ENCODE measurements at places on chromosomes 3 and 15.

- no peak for DNase-seq
These were observed 2.2 kb upstream of the CD47 start for GRCh38 chr3:108093021-108093420.

GRCh38 chr3:20074226-20075063 is 34.2 kb downstream of the KAT2B start:
- peak; percentile 42 for DNase-seq

DNA sequence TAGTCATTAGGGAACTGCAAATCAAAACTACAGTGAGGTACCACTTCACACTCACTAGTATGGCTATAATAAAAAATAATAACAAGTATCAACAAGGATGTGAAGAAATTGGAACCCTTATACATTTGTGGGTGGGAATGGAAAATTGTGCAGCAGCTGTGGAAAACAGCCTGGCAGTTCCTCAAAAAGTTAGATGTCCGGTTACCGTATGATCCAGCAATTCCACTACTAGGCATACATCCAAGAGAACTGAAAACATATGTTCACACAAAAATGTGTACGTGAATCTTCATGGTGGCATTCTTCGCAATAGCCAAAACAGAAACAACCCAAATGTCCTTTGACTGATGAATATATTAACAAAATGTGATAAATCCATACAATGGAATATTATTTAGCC is 187.9 kb upstream of the LYSMD4 start:
- peak; percentile 3 for DNase-seq

DNA sequence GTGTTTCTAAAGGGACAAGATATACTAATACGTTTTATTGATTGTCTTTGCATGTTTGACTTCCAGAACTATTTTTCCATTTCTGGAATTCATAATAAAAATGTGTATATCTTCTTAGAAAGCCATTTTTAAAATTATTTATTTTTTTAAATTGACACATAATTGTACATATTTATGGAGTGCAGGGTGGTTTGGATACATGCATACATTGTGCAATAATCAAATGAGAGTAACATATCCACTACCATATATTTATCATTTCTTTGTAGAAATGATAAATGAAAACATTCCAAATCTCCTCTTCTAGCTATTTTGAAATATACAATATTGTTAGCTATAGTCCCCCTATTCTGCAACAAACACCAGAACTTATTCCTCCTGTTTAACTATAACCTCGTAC is 156.5 kb upstream of the ABI3BP start:
- no peak for DNase-seq

- DNase-seq, result no peak
These were observed 8.3 kb downstream of the POU1F1 start for GRCh38 chr3:87267953-87268645.

DNA sequence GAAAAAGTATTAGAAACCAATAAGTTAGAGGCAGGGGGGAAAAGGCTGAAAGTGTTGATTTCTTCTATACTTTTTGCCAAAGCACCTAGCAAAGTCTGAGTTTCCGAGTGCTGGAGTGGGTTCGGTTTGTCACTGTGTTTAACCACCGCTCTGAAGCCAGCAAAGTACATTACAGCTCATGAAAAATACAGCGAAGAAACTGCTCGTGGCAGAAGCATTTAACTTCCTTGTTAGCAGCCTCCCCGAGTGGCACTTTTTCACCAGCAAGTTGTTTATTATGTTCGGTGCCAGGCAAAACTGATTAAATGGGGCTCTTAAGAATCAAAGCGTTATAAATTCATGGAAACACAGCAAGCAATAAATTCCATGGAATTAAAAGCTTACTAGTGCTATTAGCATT is 313.6 kb downstream of the FOXP1 start:
- DNase-seq, result no peak

- no peak for DNase-seq
These were observed 99.9 kb downstream of the SLCO3A1 start for GRCh38 chr15:91953432-91953831.

DNA sequence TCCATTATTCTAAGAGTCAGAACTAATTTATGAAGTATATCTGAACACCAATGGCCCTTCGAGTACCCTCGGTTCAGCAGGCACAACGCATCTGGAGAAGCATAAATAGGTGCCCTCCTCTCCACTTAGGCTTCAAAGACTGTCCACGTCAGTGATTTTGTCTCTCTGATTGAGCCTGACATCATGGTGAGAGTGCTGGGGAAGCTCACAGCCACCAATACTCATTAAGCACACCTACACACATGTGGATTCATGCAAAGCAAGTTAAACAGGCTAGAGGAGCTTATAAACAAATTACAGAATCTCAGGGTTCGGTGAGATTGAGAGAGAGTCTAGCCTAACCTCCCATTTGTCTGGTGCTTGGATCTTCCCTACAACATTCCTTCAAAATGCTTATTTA is 3.6 kb downstream of the CLDN1 start:
- DNase-seq, result no peak

- DNase-seq, result no peak
These were observed 39.7 kb downstream of the BFSP2 start for GRCh38 chr3:133439563-133439962.

DNA sequence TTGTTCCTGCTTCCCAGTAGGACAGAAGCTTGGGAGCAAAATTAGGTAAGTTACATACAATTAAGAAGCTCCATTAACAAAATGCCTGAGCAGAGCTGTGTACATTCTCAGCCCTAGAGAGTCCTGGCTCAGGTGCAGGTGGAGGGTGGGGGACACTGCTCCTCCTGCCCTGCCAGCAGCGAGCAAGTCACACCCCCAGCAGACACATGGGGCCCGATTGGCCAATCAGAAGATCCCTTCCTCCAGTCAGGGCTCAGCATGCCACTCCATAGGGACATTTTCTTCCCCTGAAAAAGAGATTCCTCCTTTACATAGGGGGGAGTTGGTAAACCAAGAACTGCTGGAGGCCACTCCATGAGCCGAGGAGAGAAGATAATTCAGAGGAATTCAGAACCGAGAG is 62.1 kb downstream of the PLXNA1 start:
- peak; percentile 13 for DNase-seq

DNA sequence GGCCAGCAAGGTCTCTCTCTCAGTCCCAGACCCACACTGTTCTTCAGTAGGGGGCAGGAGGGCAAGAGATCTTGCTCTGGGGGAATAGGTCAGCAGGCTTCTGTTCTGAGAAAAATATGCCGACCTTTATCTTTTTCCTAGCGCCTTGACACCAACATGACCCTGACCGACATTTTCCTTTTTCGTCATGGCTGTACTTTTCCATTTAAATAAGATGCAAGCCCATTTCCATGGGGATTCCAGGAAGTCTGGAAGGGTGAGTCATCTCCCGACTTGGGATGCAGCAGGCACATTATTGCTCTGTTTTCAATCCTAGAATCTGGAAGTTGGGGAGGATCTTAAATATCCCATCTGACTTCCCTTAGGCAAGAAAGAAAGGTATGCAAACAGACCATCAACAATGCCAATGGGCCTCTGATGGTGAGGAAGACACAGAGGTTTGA is 261.5 kb upstream of the LRTM1 start:
- DNase-seq, result peak; percentile 98

- DNase-seq, result peak; percentile 87
These were observed 190.4 kb downstream of the GHSR start for GRCh38 chr3:172257648-172258400.

DNA sequence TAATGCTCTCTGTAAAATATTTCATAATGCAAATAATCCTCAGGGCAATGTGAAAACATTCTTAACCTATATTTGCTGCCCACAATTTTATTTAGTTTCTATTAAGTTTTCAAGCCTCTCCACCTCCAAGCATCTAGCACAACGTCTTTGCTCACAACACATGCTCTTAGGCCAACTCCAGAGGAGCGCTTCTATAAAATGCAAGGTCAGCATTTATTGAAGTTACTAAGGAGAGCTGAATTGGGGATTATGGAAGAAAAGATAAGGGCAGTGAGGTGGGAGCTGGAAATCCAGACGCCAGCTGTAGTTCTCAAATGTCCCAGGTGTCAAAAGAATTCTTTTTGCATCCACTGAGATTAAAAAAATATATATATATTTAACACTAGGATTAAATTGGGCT is 996 bp downstream of the RABL3 start:
- no peak for DNase-seq

DNA sequence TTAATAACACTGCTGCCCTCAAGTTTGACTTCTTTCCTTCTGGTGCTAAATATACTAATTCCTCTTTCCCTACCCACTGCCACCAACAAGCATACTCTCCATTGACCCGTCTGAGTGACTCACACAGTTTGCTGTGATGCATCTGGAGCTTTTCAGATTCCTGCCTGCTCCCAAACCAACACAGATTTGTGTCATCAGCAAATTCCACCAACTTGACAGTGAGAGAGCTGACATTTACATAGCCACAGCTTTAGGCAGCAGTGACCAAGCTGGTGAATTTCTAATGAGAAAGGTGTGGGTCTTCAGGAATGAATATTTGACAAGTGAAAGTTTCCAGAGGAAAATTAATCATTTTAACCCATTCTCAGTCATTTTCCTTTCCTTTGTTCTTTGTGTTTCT is 96.5 kb upstream of the PRICKLE2 start:
- DNase-seq, result peak; percentile 93

GRCh38 chr3:51393564-51393963 is 2.5 kb downstream of the RBM15B start:
- DNase-seq, result no peak

DNA sequence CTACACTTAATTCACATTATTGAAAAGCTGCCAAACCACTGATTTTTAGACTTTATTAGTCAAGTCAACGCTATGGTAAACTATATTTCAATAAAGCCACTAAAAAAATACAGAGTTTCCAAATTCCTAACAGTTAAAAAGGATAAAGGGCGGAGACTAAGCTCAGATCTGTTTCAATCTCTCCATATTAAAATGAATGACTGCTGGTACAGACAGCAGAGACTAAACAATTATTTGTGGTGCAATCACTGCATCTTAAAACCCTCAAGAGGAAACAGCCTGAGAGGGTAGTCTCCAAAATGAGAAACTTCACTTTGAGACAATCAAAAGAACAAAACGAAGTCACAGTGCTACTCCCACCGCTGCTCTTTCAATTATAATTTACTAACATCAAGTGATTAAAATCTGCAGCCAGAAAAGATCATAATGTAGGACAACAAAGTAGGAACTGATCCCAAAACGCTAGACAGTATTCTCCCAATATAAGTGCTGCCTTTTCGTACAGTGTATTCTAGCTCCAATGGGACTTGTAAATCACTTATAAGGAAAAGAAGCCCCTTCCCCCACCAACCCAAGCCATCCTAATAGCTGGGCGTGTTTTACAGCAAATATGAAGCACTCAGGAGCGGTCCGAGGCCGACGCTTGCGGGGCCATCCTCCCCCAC is 1.2 kb downstream of the UBP1 start:
- DNase-seq, result peak; percentile 51

DNA sequence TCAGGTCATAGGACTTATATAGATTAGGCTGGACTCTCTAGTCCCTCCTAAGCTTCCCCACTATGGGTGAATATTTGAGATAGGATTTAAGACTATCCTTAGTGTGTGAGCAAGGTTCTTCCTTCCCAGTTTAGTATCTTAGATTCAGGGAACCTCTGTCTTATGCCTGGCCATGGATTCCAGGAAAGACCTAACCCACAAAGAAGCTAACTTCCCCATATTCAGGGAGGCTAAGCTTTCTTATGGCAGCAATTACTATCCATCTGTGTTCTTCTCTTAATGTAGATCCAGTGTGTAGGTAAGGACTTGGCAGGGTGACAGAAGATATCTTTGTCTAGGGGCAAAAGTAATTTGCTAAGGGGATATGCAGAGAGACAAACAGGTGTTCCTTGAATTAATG is 25.5 kb upstream of the PIK3R4 start:
- no peak for DNase-seq

DNA sequence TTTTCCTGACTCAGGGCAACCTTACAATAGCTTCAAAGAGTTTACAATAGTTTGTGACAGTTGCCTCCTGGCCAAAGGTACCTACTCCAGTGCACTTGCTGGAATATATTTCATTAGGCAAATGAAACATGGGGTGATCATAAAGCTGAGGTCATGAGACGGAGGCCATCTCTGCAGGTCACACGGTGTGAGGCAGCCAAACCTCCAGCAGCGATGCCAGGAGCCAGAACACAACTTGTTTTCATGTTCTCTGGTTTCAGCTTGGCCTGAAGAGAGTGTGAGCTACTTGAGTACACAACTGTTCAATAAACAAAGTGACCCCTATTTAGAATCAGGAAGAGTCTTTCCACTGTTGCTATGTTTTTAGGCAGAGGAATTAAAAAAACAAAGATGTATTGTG is 42.7 kb upstream of the PYGO1 start:
- no peak for DNase-seq

DNA sequence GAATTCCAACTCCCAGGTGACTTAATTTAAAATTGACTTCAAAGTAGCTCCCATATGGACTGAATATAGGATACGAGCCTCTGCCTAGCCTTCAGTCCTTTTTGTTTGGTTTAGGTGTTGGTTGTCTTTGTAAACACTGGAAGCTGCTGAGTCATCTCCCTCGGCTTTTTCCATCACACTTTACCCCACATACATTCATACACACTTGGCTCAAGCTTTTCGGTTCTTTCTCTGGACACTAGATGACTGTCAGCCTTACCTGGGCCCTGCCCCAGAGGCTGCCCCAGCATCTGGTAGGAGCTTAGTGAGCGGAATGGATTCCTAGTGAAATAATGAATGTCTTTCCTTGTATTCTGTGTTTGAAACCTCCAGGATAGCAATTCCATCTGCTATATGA is 201.5 kb upstream of the IL12A start:
- peak; percentile 77 for DNase-seq

- DNase-seq, result no peak
These were observed 1.5 kb upstream of the GCSAM start for GRCh38 chr3:112134335-112135124.

- no peak for DNase-seq
These were observed 212.4 kb downstream of the TBC1D2B start for GRCh38 chr15:77865106-77865610.

DNA sequence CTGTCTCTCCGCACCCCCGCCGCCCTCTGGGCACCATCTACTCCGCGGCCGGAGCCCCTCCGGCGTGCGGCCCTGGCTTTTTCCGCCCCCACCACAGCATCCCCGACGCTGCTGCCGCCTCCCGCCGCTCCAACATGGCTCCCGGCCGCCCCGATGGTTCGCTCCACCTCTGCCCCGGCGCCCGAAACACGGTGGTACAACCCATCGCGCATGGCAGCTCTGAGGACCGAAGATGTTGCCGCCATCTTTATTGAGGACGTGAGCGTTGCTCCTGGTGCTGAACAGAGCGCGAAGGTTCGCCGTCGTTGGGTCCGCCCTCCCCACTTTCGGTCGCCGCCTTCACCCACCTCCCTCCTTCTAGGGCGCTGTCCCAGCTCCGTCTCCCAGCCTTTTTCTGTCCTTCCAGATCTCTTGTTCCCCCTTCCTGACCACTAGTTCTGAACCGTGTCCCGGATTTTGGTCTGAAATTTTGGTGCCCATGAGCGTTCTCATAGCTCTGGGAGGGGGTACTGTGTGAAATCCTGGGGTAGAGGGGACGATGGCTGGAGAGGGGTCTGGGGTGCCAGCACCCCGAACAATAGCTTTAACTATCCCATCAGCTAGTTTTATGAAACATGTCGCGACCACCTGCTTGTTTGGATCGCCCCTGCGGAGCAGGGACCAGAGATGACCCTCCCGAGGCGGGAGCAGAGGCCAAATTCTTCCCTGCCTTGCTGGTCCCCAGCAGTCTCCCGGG is at the start of gene CELSR3:
Gene CELSR3 (minus strand): TSS at position 134 of the 736 bp plus-strand sequence. CDS start 252 bp downstream, outside the sequence.
- DNase-seq, result peak; percentile 86

GRCh38 chr3:85342915-85343314 is 384.1 kb downstream of the CADM2 start:
- no peak for DNase-seq

- DNase-seq, result no peak
These were observed 44.1 kb downstream of the TGFBR2 start for GRCh38 chr3:30650348-30650995.
